ENCODE measurements at places on chromosomes 2 and 18.

- DNase-seq = no peak
These were observed 73.9 kb downstream of the MYCN start for GRCh38 chr2:16014041-16014787.

DNA sequence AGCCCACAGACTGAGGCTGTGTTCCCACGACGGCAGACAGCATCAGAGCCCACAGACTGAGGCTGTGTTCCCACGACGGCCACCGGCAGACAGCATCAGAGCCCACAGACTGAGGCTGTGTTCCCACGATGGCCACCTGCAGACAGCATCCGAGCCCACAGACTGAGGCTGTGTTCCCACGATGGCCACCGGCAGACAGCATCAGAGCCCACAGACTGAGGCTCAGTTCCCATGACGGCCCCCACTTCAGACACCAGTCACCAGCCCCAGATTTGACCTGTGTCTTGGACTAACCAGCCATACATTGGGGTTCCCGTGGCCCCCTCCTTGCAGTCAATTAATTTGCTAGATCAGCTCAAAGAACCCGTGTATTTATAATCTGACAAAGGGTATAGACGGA, 57.8 kb upstream of the SNTG2 start:
- no peak for DNase-seq

DNA sequence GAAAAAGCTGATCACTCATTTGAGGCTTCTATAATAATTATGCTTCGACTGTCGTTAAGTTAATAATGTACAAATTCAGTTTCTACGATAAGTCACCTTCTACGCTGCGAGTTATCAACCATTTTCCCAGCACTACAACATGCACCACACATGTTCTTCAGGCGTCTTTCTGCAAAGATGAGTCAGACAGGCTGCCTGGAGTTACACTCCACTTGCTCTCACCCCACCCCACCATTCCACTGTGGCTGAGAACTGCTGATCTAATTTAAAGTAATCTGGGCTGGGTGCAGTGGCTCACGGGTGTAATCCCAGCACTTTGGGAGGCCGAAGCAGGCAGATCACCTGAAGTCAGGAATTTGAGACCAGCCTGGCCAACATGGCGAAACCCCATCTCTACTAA, 218.6 kb downstream of the DYM start:
- DNase-seq = no peak

DNA sequence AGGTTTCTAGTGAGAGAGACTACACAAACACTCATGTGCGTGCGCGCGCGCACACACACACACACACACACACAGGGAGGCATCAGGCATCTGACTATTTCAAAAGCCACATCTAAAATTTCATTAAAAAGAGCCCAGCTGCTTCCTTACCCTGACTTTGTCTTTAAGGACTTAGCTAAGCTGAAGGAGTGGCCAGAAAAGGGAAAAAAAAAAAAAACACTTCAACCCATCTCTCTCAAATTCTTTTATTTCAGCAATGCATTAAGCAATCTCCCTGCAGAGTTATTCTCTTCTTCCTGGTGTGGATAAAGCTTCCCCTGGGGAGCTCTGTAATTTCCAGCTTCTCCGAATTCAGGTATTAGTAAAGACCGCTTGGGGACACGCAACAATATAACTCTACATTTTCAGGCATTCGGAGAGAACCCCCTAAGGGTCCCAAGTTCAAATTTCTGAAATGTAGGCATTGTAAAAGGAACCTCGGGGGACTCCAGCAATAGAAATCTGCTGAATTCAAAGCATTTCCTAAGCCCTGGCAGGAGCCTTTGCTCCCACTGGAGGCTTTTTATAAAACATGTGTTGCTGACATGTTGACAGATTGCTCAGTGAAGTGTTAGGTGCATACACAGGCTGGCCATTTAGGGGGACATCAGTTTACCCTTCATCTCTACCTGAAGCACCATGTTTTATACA, 67.0 kb downstream of the ZNF521 start:
- peak; percentile 9 for DNase-seq

- no peak for DNase-seq
These were observed 24.9 kb downstream of the GLI2 start for GRCh38 chr2:120760446-120761135.

GRCh38 chr18:71807586-71807985, 736.6 kb downstream of the CBLN2 start:
- no peak for DNase-seq

DNA sequence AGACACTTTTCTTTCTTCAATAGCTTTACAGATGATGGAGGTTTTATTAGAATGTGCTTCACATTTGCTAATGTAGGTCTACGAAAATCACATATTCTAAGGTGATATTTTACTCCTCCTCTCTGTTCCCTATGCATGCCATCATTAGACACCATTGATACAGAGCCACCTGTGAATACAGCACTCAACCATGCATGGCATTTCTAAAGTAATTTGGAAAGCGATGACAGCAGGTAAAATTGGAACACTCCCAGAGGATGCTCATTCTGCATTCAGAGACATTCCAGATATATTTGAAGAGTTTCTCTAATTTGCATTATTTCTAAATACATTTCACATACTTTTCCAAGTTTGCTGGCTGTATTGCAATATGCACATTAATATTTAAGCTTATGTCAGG, 65.3 kb upstream of the RIT2 start:
- no peak for DNase-seq

GRCh38 chr2:156405586-156405985, 30.6 kb upstream of the GPD2 start:
- DNase-seq = no peak

- DNase-seq = no peak
These were observed 41.8 kb downstream of the CYRIA start for GRCh38 chr2:16623564-16624435.
